Hindlimb muscle (tissue), 1 donor: ENCODE measurements at places on chromosomes 4 and X. TPM values are rescaled to one million over a fixed set of nuclear protein-coding genes. Genes with fewer than 3 reads are reported as not detected.

The DCAF8L2 gene
- not detected for polyA plus RNA-seq

DNA sequence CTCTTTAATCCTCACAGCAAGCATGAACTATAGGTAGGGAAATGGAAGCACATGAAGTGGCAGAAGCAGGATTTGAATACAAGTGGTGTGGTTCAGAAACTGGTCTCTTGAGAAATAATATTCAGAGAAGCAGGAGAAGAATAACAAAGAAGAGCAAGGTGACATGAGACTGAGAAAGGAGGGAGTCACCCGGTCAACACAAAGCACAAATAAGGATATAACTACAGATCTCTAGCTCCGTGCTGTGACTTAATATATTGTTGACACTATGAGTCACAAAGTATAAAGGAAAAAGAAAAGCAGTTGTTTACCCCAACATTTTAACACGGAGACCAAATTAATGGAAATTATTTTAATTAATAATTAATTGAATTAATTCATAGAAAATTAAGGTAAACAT lies 204.5 kb downstream of the CPE start:
- no peak for DNase-seq

GRCh38 chrX:150372280-150372679 lies 9.2 kb downstream of the MAMLD1 start:
- no peak for DNase-seq

The GPR82 gene
- polyA plus RNA-seq, result 0.13 TPM

The ADH7 gene
- polyA plus RNA-seq, result not detected

DNA sequence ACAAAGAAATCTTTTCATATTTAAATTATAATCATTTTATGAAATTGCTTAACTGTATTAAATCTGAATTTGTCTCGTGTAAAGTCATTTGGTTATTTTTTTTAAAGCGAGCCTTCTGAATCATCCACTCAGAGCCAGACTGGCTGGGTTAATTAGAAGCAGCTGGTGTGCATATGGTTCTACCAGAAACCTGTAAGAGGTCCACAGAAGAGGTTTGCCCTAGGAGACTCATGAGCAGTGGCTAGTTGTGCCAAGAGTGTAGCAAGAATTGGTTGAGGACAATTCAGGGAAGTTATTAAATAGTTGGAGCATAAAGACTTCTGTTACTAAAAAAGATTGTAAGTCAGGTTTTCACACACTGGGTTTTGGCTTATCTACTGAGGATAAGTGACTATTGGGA lies 267.4 kb downstream of the IL1RAPL2 start:
- no peak for DNase-seq

DNA sequence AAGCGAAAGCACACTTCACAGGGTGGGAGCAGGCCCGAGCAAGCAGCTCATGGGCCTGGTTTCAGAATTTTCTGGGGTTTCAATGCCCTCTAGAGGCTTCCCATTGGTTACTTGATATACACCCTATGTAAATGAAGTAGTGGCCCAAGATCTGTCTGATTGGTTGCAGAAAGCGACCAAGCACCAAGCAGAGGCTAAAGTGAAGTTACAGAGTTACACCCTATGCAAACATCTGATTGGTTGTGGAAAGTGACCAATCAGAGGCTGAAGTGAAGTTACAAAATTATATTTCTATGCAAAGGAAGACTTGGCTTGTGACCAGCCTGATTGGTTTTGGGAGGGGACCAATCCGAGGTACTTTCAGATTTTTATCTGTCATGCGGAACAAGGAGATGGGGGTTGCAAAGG lies 8.2 kb downstream of the FHIP1A start:
- no peak for DNase-seq
